Activated CD8-positive, alpha-beta T cell treated with anti-CD3 and anti-CD28 coated beads, Interleukin-2, amount 10 ng/mL, durations not matched to agents 7 days and 5 days (primary cell): ENCODE measurements at places on chromosomes 1 and 21. TPM values are rescaled to one million over a fixed set of nuclear protein-coding genes. Genes with fewer than 3 reads are reported as not detected.

The GPR52 gene
- 2.2 TPM for total RNA-seq

DNA sequence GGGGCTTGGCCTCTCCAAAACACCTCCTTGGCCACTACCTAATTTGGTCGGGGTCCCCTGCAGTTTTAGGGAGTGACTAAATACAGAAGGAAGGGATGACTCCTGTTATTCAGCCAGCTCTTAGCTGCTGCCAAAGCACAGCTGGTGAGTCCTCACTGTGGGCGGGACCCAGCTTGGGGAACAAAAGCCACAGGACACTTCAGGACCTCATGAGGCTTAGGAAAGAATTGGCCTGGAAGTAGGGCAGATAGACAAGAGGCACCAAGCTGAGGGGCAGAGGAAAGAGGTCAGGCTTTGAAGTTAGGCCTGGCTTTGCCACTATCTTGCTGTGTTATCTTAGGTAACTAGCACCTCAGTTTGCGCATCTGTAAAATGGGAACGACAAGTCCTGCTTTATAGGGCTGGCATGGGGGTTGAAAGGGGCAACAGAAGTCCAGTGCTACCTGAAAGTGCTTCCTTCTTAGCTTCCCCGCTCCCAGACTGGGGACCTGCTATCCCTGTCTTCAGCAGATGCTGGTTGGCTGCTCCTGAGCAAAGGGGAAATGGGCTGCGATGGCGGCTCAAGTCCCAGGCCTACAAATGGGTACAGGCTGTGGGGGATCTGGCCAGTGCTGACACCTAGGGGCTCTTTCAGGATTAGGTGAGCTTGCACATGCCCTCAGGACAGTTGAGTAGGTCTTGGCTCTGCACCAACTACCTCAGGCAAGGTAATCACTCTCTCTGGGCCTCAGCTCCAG lies 15.7 kb downstream of the IFI6 start:
- H3K36me3 ChIP-seq: no peaks in the 10 kb centered on the region
- no peak for DNase-seq
- H3K27ac ChIP-seq: no peak overlapping the region
- no peaks in the 10 kb centered on the region for H3K27me3 ChIP-seq

The TRMT1L gene
- total RNA-seq: 20.5 TPM

The GNAT2 gene
- total RNA-seq: not detected

- peaks cover 7% of the 10 kb centered on the region for H3K27me3 ChIP-seq
- H3K36me3 ChIP-seq: no peaks in the 10 kb centered on the region
- no peak overlapping the region for H3K27ac ChIP-seq
- no peak overlapping the region for H3K4me3 ChIP-seq
- H3K4me1 ChIP-seq: no peaks in the 10 kb centered on the region
Measured at GRCh38 chr1:48566492-48566891, 94.5 kb upstream of the SPATA6 start.

DNA sequence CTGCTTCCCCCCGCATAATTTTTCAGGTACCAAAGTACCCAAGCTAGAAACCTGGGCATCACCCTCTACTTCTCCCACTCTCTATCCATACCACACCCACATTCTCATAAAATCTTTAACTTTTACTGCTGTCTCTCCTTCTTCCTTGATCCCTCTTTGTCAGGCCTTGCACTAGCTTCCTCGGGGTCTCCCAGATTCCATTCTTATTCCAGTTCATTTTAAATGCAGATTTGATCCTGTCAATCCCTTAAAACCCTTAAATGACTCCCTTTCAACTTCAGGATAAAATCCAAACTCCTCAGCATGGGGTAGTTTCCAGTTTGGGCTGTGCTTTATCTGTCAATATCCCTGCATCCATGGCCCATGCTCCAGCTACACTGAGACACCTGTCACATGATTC lies 343.5 kb downstream of the PBX1 start:
- no peak overlapping the region for H3K4me3 ChIP-seq
- no peaks in the 10 kb centered on the region for H3K36me3 ChIP-seq
- DNase-seq: no peak
- H3K27ac ChIP-seq: no peak overlapping the region
- H3K27me3 ChIP-seq: no peaks in the 10 kb centered on the region
- H3K4me1 ChIP-seq: no peaks in the 10 kb centered on the region

GRCh38 chr1:201085902-201086735 lies 26.1 kb downstream of the CACNA1S start:
- peaks cover 5% of the 10 kb centered on the region for H3K27me3 ChIP-seq
- no peaks in the 10 kb centered on the region for H3K4me1 ChIP-seq
- peak; percentile 47 for DNase-seq
- no peaks in the 10 kb centered on the region for H3K36me3 ChIP-seq
- no peak overlapping the region for H3K27ac ChIP-seq
- no peak overlapping the region for H3K4me3 ChIP-seq

DNA sequence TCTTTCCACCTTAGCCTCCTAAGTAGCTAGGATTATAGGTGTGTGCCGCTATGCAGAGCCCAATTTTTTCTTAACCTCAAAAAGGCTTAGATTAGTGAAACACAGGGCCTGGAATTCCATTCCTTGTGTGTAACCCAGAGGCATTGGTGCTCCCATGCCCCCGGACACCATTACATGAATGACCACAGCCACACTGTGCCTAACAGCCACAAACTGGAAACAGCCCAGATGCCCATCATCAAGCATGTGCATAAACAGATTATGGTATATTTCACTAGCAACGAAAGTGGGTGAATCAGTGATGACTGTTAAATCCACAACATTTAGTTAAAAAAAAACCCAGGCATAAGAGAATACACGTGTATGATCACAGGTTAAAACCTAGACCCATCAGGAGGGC lies 24.4 kb downstream of the ADAM30 start:
- peaks cover 18% of the 10 kb centered on the region for H3K4me1 ChIP-seq
- no peaks in the 10 kb centered on the region for H3K36me3 ChIP-seq
- H3K4me3 ChIP-seq: no peak overlapping the region
- H3K27ac ChIP-seq: no peak overlapping the region
- peaks cover 41% of the 10 kb centered on the region for H3K27me3 ChIP-seq
